ENCODE measurements at places on chromosomes 11 and 22. TPM values are rescaled to one million over a fixed set of nuclear protein-coding genes. Genes with fewer than 3 reads are reported as not detected.

Gene APOL5
- total RNA-seq: not detected

GRCh38 chr22:48254311-48254873, 1491.9 kb downstream of the TBC1D22A start:
- H3K27ac ChIP-seq: no peak overlapping the region

Gene MS4A7
- 3.3 TPM for total RNA-seq

DNA sequence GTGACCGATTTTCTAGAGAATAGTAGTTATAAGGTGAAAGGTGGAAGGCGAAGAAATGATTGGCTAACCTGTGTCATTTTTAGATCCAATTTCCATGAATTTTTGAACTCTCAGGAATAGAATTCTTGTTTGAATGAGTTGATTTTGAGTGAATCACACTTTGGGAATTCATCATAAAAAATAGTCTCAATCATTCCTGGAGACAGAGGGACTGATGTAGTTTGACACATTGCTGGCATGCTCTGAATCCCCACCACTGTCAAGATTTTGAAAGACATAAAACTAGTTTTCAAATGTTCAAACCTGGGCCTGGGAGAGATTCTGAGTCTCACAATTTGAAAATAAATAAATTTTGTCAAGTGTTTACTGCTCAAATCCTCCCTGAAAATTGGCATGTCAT, 861.4 kb upstream of the RAG2 start:
- H3K4me3 ChIP-seq: no peak overlapping the region
- no peak overlapping the region for H3K27ac ChIP-seq
- no peaks in the 10 kb centered on the region for H3K36me3 ChIP-seq
- DNase-seq: no peak
- H3K4me1 ChIP-seq: no peaks in the 10 kb centered on the region

Gene APOBEC3A
- not detected for total RNA-seq

DNA sequence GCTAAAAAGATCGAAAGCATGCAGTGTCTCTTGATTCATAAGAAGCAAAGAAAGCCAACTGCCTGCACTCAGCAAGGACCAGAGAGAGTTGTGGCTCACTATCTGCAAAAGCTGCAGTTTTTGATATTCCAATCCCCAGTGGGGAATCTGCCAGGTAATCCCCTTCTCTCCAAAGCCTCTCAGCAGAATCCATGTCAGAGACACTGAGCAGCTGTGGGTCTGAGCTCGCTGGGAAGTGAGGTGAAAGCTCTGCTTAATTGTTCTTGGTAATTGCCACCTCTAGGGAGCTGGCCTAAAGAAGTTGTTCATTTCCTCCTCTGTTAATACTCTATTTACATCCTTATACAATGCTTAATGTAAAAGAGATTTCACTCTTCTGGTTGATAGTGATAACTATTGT, 261.3 kb upstream of the LRRC4C start:
- H3K36me3 ChIP-seq: no peaks in the 10 kb centered on the region
- no peak overlapping the region for H3K27ac ChIP-seq
- no peak overlapping the region for H3K4me3 ChIP-seq
- no peaks in the 10 kb centered on the region for H3K27me3 ChIP-seq
- DNase-seq: no peak

Gene KCNJ11
- total RNA-seq: 0.11 TPM

- no peak overlapping the region for H3K4me3 ChIP-seq
- H3K36me3 ChIP-seq: no peaks in the 10 kb centered on the region
- no peaks in the 10 kb centered on the region for H3K4me1 ChIP-seq
Measured at GRCh38 chr22:48350456-48350855, 1477.2 kb downstream of the BRD1 start.

Gene DRD2
- not detected for total RNA-seq

Gene MIOX
- not detected for total RNA-seq

DNA sequence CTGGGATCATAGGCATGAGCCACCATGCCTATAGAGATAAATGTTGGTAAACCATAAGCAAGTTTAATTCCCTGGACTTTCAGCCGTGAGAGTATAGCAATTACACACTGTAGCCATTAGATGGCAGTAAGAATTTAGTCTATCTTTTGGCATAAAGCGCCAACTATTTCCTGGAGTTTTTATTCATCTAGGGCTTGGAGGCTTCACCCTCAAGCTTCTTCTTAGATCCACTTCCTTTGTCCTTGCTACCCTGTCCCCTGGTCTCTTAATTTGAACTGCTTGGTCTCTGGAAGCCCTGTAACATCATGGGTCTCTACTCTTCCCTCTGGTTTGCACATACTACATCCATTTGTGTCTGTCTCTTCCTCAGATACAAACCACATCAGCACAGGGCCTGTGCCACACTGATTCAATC, 38.2 kb downstream of the OR10A6 start:
- H3K27ac ChIP-seq: no peak overlapping the region
- DNase-seq: no peak
- H3K27me3 ChIP-seq: no peaks in the 10 kb centered on the region
- H3K36me3 ChIP-seq: no peaks in the 10 kb centered on the region

DNA sequence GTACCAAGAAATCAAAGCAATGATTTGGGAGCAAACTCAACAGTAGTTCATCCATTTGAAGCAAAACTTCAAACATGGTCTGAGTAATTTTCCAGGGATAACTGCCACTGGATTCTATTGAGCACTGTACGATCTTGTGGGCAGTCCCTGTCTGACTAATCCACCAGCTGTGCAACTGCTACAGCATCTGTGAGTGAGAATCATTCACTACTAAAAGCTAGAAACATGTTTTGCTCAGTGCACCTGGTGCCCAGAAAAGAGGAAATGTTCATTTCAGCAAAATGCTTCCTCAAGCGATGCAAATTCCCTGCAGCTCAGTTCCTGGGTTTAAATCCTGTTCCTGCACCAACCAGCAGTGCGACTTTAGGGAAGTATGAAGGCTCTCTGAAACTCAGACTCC, 1077.9 kb downstream of the DLG2 start:
- DNase-seq: no peak
- no peaks in the 10 kb centered on the region for H3K27me3 ChIP-seq
- no peak overlapping the region for H3K4me3 ChIP-seq
- no peaks in the 10 kb centered on the region for H3K4me1 ChIP-seq
- H3K36me3 ChIP-seq: no peaks in the 10 kb centered on the region

- H3K36me3 ChIP-seq: no peaks in the 10 kb centered on the region
- no peaks in the 10 kb centered on the region for H3K4me1 ChIP-seq
- no peak for DNase-seq
- H3K27me3 ChIP-seq: no peaks in the 10 kb centered on the region
- no peak overlapping the region for H3K4me3 ChIP-seq
- H3K27ac ChIP-seq: no peak overlapping the region
Measured at GRCh38 chr11:133835593-133836548, 9.4 kb downstream of the SPATA19 start.

DNA sequence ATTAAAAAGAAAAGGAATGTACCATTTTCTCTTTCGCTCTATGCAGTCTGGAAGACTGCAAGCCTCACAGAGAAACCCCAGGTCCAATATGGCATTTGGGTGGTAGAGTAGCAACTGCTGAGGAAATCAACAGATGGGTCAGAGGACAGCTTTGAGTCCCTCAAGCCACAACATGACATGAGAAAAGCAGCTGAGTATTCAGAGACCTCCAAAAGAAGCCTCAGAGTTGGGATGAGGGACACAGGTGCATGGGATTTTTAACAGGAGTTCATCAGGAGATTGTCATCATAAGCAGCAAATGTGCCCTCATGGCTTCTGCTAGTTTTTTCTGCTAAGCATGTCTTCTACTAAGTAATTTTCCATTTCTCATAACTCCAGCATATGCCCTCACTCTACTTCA, 111.6 kb downstream of the BLID start:
- H3K36me3 ChIP-seq: no peaks in the 10 kb centered on the region
- DNase-seq: no peak
- no peak overlapping the region for H3K27ac ChIP-seq
- H3K4me1 ChIP-seq: no peaks in the 10 kb centered on the region
- no peak overlapping the region for H3K4me3 ChIP-seq
- H3K27me3 ChIP-seq: no peaks in the 10 kb centered on the region

Gene CDC42BPG
- 0.36 TPM for total RNA-seq

- no peak overlapping the region for H3K4me3 ChIP-seq
Measured at GRCh38 chr11:117930668-117931330, 1.6 kb upstream of the TMPRSS13 start.

Gene MUC5AC
- not detected for total RNA-seq

- DNase-seq: no peak
- no peaks in the 10 kb centered on the region for H3K4me1 ChIP-seq
- H3K4me3 ChIP-seq: no peak overlapping the region
- H3K27me3 ChIP-seq: no peaks in the 10 kb centered on the region
Measured at GRCh38 chr11:104148074-104148473, 15.9 kb downstream of the PDGFD start.

GRCh38 chr22:35893698-35894097, 134.9 kb downstream of the RBFOX2 start:
- no peaks in the 10 kb centered on the region for H3K27me3 ChIP-seq
- H3K4me1 ChIP-seq: no peaks in the 10 kb centered on the region
- no peak for DNase-seq
- H3K36me3 ChIP-seq: no peaks in the 10 kb centered on the region

Gene CD3G
- total RNA-seq: 0.21 TPM

Gene NLRX1
- total RNA-seq: 18.5 TPM

Gene PRRG4
- total RNA-seq: 2.1 TPM

Gene KCNQ1
- total RNA-seq: 0.16 TPM

Gene OR8D1
- total RNA-seq: not detected

GRCh38 chr22:28808716-28809355, 8.5 kb upstream of the XBP1 start:
- no peaks in the 10 kb centered on the region for H3K27me3 ChIP-seq
- peaks cover 21% of the 10 kb centered on the region for H3K4me1 ChIP-seq
- H3K27ac ChIP-seq: no peak overlapping the region
- DNase-seq: no peak

- no peak for DNase-seq
- H3K36me3 ChIP-seq: peaks cover 2% of the 10 kb centered on the region
- no peak overlapping the region for H3K4me3 ChIP-seq
- no peak overlapping the region for H3K27ac ChIP-seq
- H3K4me1 ChIP-seq: peaks cover 52% of the 10 kb centered on the region
- no peaks in the 10 kb centered on the region for H3K27me3 ChIP-seq
Measured at GRCh38 chr11:35163209-35163608, 24.2 kb downstream of the CD44 start.

Gene LRRC74B
- total RNA-seq: not detected

GRCh38 chr11:88683024-88683423, 345.5 kb upstream of the CTSC start:
- H3K4me3 ChIP-seq: no peak overlapping the region
- H3K27ac ChIP-seq: no peak overlapping the region
- no peaks in the 10 kb centered on the region for H3K4me1 ChIP-seq
- no peaks in the 10 kb centered on the region for H3K27me3 ChIP-seq
- DNase-seq: no peak

GRCh38 chr22:47124961-47125360, 362.5 kb downstream of the TBC1D22A start:
- no peak overlapping the region for H3K27ac ChIP-seq
- no peaks in the 10 kb centered on the region for H3K4me1 ChIP-seq
- no peak overlapping the region for H3K4me3 ChIP-seq
- DNase-seq: no peak
- no peaks in the 10 kb centered on the region for H3K27me3 ChIP-seq

DNA sequence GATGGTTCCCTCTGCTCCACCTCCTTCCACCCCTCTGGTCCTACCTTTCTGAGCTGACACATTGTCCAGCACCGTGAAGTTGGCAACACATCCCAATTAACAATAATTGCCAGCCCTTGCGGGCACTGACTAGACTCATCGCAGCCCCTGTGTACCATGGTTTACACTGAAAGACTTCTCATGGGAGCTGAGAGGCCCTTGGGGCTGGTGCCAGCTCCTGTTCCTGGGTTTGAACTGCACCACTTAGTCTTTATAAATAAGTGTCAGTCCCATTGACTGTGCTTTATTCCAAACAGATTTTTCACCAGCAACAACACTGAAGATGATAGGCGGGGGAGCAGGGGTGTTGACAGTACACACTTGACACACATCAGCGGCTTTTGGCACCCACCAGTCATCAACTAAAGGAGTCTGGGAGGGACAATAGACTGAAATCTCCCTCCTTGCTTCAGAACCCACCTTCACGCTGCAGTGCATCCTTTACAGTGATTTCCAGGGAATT, 447.3 kb downstream of the NTM start:
- H3K36me3 ChIP-seq: no peaks in the 10 kb centered on the region
- no peaks in the 10 kb centered on the region for H3K4me1 ChIP-seq
- DNase-seq: no peak
- no peak overlapping the region for H3K4me3 ChIP-seq

DNA sequence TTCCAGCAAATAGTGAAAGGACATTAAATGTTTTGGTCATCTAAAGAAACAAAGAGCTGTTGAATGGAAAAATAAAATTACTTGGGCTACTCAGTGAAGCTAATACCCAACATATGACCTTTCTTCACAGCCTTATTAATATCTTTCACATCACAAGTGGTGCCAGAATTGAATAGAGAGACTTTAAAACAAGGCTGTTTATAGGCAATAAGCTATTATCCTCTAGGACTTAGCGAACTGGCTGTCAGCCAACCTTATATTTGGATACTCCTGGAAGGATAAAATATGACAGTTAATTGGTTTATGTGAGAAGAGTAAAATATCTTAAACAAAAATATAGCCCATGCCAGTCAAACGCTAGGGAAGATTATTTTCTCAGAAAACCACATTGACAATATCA, 225.5 kb upstream of the BLID start:
- no peaks in the 10 kb centered on the region for H3K36me3 ChIP-seq
- H3K4me3 ChIP-seq: no peak overlapping the region
- no peak overlapping the region for H3K27ac ChIP-seq

DNA sequence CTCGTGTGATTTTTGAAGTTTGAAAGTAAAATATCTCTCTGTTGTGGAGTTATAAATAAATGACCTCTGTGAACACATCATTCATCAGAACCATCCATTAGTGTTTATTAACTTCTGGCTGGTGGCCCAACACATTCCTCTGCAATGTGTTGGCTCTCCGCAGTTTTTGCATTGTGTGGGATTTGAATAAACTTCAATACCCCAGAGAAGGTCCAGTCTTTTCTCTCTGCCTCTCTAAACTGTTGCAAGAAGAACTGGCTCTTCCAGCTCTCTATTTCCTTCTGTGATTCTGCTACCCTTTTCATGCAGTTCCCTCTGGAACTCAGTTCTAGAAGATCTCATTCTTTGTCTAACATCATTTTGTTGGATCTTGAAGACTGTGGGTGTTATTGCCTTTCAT, 125.0 kb upstream of the ARHGAP42 start:
- no peak overlapping the region for H3K27ac ChIP-seq
- no peak for DNase-seq
- H3K27me3 ChIP-seq: no peaks in the 10 kb centered on the region
- H3K36me3 ChIP-seq: no peaks in the 10 kb centered on the region
- H3K4me1 ChIP-seq: no peaks in the 10 kb centered on the region

DNA sequence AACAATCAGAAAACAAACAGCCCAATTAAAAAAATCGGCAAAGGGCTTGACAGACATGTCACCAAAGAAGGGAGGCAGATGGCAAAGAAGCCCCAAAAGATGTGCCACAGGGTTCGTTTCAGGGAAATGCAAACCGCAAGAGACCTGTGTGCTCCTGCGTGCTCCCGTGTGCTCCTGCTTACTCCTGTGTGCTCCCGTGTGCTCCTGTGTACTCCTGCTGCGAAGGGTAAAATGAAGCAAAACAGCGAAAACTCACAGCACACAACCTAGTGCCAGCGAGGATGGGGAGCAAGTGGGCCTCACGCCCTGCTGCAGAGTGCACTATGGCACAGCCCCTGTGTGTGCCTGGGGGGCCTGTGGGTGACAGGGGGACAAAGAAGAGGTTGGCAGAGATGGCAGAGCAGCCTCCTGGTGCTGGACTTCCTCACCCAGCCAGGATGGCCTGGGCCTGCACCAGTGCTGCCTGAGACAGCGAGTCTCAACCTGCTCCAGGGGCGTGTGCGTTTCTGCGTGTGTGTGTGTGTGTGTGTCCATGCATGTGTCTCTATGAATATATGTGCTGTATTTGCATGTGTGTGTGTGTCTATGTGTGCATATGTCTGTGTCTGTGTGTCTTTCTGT, 14.0 kb downstream of the ASCL2 start:
- DNase-seq: no peak
- H3K27ac ChIP-seq: no peak overlapping the region
- no peaks in the 10 kb centered on the region for H3K36me3 ChIP-seq
- no peaks in the 10 kb centered on the region for H3K27me3 ChIP-seq
- no peaks in the 10 kb centered on the region for H3K4me1 ChIP-seq
- no peak overlapping the region for H3K4me3 ChIP-seq

Data from GM12878 (cell line).